ENCODE measurements at places on chromosomes 13 and 19.

DNA sequence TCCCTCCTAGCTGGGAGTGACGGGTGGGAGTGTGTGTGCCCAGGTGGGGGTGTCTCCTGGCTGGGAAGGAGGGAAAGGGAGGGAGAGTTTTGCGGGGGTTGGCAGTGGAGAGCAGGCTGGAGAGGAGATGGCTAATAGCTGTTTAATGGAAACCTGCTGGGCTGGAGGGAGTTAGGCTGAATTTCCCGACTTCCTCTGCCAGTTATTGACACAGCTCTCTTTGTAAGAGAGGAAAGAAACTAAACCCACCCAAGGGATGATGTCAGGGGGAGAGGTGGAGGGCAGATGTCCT is 10.2 kb upstream of the ILF3 start:
- no peak for DNase-seq

GRCh38 chr13:107563099-107563925 is 652.0 kb downstream of the LIG4 start:
- DNase-seq, result no peak

GRCh38 chr19:8478598-8478997 is 23.8 kb downstream of the PRAM1 start:
- no peak for DNase-seq

DNA sequence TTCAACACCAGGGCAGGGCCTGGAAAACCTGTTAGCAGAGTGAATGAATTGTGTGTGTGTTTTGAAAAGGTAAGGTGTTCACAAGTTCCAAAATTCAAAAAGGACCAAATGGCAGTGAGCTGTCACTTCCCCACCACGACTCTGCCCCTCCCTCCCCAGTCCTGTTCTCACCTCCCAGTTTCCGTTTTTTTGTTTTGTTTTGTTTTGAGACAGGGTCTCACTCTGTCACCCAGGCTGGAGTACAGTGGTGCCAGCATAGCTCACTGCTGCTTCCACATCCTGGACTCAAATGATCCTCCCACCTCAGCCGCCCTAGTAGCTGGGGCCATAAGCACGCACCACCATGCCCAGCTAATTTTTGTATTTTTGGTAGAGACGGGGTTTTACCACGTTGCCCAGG is 20.3 kb upstream of the BCL3 start:
- no peak for DNase-seq

DNA sequence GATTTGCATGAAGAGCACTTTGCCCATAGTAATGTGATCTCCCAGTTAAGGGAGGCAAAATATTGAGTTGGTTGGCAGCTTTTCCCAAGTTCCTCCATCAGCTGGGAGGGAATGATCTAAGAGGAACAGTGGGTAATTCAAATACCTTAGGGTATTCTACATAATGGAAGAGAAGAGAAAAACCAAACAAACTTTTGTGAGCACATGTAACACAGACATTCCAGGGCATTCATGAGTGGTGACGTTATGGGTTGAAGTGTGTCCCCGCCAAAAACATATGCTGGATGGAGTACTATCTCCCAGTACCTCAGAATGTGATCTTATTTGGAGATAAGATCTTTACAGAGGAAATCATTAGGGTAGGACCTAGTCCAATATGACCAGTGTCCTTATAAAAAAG is 220.1 kb downstream of the FOXO1 start:
- no peak for DNase-seq

- no peak for DNase-seq
These were observed 27.4 kb upstream of the DCLK1 start for GRCh38 chr13:36158611-36159010.

GRCh38 chr19:37226248-37226647 is 8.2 kb downstream of the ZNF383 start:
- no peak for DNase-seq

DNA sequence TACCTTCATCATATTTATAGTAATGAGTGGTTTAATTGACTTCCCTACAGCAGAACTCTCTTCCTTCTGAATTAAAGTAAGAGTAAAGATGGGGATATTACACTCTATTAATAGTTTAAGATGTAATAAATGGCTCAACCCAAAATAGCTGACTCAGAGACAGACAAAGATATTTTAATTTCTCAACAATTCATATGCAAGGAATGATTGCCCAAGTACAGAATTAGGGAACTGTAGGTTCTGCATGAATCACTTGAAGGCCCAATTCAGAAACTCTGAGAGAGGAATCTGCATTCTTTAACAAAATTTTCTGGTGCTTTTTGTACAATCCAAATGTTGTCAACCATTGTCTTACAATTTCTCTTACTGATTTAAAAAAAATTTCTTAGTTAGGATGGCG is 42.9 kb upstream of the PCDH9 start:
- DNase-seq, result no peak

DNA sequence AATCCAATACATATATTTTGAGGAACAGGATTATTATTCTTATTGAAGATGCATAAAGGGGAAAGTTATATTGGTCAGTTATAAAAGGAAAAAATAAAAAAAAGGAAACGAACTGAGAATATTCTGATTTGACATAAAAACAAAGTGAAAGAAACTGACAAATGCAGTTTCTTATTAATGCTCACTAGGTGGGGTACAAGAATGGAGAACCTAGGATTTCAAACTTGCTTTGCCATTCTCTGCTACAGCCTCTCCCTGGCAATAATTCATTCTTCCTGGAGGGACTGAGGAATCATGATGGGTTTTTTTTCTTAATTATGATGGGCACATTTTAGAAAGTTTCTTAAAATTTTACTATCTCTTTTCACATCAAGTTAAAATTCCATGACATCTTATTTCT is 154.9 kb downstream of the PCDH9 start:
- DNase-seq, result no peak

- no peak for DNase-seq
These were observed 13.7 kb downstream of the FXYD5 start for GRCh38 chr19:35168196-35168595.

- DNase-seq, result no peak
These were observed 4.1 kb downstream of the ATP11A start for GRCh38 chr13:112693831-112694497.

- DNase-seq, result no peak
These were observed 73.5 kb downstream of the STK24 start for GRCh38 chr13:98503175-98504028.

DNA sequence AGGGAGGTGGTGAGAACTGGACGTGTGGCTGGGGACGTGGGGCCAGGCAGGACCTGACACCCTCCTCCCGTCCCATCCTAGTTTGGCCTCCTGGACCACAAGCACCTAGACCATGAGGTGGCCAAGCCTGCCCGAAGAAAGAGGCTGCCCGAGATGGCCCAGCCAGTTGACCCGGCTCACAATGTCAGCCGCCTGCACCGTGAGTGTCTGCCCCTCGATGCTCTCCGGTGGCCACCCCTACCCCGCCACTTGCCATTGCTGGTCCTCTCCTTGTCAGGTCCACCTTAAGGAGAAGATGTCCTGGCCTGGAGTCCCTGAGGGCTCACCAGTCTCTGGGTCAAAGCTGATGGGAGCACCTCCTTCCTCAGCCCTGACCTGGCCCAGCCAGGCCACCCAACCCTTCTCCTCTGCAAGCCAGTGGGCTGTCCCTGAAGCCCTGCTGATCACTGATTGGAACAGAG is 2.2 kb downstream of the ANGPTL4 start:
- DNase-seq, result no peak

DNA sequence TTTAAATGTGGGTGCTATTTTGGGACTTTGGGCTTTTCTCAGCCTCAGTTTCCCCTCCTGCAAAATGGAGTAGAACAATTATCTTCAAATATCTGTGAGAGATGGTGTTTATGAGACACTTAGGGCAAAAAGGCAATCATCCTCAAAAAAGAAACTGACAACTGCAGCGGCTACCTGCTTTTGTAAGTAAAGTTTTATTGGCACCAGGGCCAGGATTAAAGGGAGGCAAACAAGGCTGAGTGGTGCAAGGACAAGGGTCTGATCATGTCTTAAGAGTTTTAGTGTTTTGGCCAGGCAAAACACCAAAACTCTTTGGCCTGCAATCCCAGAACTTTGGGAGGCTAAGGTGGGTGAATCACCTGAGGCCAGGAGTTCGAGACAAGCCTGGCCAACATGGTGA is 1.3 kb upstream of the MAST3 start:
- DNase-seq, result no peak

DNA sequence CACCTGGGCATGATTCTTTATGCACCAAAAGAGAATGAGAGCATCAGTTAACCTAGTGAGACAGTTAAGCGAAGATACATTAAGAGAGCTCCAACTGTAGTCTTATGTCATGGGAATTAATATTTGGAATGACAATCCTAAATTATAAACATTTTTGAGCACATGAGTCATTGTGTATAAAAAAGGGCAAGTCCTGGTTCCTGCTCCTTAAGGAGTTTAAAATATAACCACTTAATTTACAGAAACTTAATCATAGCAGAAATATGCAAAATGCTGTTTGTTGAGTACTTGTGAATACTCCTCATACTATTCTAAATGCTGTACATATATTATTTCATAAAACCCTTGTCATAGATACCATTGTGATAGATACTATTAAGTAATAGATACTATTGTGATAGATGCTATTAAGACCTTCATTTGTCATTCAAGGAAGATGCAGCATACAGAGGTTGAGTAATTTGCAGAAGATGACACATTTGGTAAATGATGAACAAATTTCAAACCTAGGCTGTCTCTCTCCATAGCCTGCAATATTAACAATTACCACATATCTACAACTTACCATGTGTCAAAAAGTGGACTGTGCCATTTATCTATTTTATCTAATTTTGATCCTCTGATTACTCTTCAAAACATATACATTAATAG is 301.0 kb downstream of the TBC1D4 start:
- no peak for DNase-seq

DNA sequence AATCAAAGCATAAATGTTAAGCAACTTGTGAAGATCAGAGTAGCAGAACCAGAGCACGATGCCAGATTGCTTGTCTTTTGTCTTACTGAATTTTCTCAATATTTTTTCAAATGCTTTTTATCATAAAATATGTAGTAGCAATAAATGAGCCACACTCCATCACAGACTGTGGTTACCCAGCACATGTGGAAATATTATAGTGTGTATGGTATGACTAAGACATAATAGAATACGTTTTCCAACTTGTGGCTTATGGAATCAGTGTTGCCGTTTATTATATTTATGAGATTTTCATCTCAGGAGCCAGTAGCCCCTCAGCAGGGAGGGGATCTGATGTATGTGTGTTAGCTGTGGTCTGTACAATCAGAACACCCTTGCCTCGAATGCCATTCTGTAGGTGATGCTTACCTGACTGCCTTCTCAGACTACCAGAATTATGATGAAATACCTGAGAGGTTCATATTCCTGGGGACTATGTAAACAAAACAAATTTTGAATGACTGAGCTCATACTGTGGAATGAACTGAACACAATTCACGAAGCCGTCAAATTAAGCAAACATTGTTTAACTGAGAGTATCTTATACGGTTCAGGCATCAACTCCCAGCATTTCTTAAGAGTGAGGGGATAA is 1.9 kb downstream of the SCEL start:
- no peak for DNase-seq

Data from activated naive CD4-positive, alpha-beta T cell (primary cell).